Esophagus squamous epithelium (tissue), 5 donors: ENCODE measurements at places on chromosomes 4 and X.

DNA sequence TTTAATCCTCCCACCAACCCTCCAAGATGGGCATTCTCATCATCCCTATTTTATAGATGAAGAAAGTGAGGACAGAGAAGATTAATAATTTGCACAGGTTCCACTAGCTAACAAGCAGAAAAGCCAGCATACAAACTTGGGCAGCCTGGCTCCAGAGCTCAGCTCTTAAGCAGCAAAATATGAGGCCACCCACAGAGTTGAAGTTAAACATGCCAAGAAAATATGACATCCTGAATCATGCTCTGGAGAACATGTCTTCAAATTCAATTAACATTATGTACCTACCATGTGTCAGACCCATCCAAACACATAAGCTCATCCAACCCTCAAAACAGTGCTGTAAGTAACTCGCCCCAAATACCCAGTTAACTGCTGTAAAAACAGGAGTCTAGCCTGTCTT, 33.9 kb downstream of the USP46 start:
- no peak for DNase-seq

DNA sequence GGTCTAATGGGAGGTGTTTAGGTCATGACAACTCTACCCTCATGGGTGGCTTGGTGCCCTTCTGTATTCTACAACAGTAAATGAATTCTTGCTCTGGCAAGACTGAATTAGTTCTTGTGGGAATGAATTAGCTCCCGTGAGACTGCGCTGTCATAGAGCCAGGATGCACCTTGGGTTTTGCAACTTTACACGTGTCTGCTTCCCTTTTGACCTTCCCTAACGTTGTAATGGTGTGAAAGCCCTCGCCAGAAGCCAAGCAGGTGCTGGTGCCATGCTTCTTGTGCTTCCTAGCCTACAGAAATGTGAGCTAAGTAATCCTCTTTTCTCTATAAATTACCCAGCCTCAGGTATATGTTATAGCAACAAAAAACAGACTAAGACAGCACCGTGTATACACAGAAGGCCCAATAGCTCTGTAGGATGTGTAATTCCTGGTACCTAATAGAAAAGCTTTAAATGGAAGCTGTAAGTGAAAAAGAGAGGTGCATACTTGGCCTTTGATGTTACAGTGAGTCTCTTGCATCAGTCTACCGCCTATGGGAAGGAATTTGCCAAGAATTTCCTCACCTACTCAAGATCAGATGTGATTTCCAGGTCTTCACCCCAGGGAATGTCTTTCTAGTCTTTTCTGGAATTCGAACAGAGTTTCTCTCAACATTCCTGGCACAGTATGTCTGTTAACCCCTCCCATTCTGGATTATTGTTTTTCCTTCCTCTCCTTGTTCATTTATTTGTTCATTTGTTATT, 3.2 kb upstream of the ENPEP start:
- no peak for DNase-seq

- no peak for DNase-seq
Measured at GRCh38 chr4:109629775-109630174, 69.7 kb downstream of the MCUB start.

GRCh38 chrX:21865436-21865835, 9.6 kb downstream of the YY2 start:
- no peak for DNase-seq

GRCh38 chr4:139453041-139453370, 915 bp upstream of the RAB33B start:
- DNase-seq, result no peak

GRCh38 chr4:74117024-74117534, 18.1 kb upstream of the CXCL2 start:
- no peak for DNase-seq

GRCh38 chr4:3827616-3828492, 61.7 kb downstream of the ADRA2C start:
- no peak for DNase-seq

DNA sequence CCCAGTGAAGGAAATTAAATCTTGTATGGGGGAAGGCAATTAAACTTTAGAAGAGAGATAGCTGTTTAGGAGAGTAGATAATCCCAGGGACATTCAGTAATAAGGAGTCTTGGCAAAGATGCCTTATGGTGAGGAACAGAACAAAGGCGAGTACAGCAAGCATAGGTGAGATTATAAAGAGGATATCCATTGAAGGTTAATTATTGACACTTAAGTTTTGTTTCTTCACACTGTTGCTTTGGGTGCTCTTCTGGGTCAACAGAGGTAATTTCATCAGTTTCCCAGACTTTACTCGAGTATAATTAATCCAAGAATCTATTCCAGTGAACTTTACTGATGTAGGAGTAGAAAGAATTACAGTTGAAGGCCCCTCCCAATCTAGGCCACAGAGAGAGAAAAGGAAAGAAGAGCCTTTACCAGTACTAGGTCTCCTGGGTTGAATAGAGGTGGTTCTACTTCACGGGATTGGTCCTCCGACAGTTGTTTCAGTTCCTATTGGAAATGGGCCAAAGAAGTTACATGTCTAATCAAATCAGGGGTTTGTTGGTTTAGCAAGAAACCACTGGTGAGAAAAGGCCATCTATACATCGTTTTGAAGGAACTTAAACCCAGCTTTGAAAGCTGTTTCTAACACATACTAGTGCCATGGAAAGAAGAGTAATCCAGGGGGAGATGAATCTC, 27.2 kb downstream of the EPGN start:
- DNase-seq, result no peak

DNA sequence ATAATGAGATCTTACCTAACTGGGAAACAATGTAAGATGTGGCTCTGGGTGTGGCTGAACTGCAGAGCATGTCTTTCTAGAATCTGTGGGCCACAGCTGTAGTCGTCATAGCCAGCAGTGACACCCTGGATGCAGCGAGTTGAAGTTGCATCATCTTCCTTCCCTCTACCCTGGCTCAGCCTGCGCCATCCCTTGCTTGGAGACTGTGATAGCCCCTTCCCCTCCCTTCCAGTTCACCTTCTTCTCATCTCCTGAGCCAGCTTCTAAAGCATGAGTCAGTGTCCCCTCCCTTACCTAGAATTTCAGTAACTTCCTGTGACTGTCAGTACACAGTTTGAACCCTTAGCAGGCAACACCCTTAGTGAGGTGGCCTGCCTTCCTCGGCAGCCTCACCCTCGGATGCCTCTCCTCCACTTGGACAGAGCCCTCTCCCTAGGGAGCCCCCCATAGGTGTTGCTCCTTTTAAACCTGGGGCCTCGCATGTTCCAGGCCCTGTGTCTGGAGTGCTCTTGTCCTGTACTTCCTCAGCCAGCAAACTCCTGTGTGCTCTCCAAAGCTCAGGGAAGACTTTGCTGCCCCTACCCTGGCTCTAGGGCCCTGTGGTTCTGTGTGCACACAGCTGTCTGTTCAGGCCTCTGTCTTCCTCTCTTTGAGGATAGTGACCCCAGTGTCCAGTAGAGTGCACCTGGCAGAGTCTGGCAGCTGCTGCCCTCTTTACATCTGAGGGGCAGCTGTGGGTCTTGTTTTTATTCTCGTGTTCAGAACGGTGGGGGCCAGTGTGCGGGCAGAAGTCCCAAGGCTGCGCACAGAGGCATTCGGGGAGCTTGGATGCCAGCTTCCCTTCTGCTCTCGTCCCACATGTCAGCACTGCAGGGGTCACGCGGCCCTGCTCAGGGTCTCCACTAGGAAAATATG, 43.7 kb upstream of the TADA2B start:
- no peak for DNase-seq

- DNase-seq, result no peak
Measured at GRCh38 chr4:145956288-145956890, 17.8 kb upstream of the ZNF827 start.

GRCh38 chrX:136665258-136665900, 17.4 kb downstream of the CD40LG start:
- DNase-seq, result no peak

DNA sequence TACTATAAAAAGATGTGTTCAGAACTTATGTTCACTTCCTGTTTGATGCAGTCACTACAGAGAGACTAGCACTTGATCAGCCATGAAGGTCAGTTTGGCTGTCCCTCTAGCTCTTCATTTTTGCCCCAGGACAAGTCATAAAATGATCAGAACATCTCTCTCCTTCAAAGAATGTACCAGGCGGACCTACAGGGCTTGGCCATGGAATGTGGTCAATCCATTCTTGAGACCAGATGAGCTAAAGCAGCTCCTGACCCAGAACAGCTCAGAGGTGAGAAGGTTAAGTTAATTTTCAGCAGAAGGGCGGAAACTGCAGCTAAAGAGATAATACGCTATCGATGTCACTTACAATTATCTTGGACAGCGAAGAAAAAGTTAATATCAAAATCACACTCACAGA, 49.2 kb upstream of the TAB3 start:
- no peak for DNase-seq

GRCh38 chr4:11805842-11806241, 377.1 kb upstream of the HS3ST1 start:
- DNase-seq, result no peak

DNA sequence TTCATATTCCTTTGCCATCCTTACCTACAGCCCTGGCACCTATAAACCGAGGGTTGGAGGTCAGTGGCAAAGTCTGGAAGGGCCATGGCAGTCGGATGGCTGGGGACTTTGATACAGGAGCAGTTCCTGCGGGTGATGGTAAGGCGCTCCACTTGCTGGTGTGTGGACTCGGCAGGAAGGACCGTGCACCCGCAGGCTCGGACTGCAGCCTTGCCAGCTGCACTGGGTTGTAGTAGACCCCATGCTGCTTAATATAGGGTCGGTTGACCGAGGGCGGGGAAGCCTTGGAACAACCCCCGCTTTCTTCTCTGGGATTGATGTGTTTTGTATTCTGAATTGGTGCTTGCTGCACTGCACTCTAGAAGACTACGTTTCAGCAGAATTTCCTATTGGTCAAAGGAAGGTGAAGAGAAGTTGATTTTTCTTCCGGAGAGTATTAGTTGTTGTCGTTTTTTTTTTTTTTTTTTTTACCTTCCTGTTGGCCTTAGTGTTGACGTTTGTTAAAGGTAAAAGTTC, 638 bp downstream of the BLTP1 start:
- no peak for DNase-seq

DNA sequence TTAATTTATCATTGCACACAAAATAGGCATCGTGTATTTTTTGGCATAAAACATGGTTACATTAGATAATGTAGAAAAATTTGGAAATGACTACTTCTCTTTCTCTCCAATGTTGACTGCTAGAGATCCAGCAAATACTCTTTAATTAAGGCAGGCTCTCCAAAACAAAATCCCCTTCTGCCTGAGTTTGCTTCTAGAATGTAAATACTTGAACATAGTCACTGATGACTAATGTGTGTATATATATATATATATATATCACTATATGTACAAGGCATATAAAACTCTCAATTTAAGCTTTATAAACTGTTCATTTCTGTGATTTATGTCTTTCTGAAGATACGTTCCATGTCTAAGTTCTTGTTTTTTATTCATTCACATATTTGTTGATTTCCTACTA, 67.2 kb upstream of the CAMK2D start:
- no peak for DNase-seq

- no peak for DNase-seq
Measured at GRCh38 chr4:119084513-119084912, 51.1 kb upstream of the MYOZ2 start.

DNA sequence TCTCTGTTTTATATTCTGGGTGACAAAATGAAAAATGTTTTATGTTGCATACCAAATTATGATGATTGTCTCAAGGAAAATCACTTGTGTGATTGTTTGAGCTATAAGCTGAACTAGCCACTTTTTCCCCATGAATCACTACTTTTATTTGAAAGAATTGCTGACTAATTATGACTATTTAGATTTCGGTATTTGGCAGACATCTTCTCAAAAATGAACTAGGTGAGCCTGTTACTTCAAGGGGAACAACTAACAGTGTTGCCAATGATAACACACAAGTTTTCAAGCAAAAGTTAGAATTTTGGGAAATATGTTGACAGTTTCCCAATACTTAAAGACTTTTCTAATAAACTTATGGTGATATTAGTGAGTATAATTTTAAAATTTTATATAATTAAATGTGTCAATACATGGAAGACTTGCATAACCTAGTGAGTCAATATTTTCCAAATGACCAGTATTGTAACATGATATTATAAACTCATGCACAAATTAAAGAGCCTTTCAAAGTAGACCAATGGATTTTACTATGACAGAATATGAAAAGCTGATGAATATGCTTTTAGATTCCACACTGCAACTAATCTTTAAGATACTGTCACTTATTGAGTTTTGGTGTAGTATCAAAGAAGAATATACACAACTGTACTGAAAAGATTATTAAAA, 187.7 kb upstream of the GATB start:
- no peak for DNase-seq

DNA sequence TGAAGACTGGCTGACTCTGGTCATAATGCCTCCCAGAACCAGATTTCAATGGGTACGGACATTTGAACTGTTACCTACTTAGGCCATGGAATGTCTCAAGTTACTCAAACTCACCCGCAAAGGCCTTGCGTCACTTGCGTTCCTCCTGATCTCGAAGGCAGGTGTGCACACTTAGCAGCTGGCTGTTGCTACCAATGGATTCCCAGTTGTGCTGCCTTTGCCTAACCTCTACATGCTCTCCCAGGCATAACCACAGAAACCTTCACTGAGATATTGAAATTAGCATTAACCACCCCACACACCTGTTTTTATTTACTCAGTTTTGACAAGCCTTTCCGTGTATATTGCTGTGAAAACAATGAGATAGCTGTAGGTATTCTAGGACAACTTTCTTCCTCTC, 2.8 kb downstream of the ERVMER34-1 start:
- no peak for DNase-seq

DNA sequence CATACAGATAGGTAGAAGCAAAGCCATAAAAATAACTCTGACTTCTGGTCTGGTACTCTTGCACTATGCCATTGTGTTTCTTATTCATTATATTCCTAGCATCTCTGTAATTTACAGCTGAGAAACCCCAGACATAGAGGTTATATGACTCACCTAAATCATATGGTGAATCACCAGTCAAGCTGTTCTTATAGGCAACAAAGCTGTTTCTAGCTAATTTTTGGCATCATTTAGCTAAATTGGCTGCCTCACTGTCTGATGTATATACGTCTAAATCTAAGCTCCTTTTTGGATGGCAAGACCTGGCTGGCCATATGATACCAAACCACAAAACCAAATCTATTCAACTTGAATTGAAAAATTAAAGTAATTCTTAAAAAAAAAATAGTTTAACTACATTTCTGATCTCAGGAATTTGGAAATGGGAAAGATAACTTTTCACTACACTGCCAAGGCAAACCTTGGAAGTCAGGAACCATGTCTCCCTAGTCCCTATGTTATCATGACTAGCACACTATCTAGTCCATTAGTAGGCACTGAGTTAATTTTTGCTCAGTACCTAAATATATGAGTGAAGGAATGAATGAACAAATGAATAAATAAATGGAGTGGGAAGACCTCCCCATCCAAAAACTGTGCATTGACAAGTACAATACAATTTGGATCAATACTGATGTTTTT, 41.3 kb upstream of the STAG2 start:
- no peak for DNase-seq

DNA sequence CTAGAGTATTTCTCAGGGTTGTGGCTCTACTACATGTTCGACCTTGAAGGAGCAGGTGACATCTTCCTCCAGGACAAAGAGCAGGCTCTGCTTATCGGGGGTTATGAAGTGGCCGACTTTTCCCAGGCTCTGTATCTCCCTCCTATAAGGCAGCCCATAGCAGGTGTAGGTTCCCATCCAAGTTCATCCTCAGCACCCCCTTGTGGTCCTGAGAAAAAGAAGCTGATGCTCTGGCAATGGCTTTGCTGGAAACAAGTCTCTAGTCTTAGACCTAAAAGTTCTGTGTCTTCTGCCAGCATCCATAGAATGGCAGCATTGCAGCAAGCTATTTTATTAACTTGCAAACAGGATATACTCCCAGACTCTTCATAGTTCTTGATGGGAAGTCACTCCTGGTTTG, 836.6 kb upstream of the PRKX start:
- no peak for DNase-seq

GRCh38 chr4:109921384-109921808, 8.7 kb downstream of the EGF start:
- no peak for DNase-seq
